Activated CD8-positive, alpha-beta memory T cell treated with anti-CD3 and anti-CD28 coated beads for 4 hours (primary cell): ENCODE measurements at places on chromosomes 13 and 19.

DNA sequence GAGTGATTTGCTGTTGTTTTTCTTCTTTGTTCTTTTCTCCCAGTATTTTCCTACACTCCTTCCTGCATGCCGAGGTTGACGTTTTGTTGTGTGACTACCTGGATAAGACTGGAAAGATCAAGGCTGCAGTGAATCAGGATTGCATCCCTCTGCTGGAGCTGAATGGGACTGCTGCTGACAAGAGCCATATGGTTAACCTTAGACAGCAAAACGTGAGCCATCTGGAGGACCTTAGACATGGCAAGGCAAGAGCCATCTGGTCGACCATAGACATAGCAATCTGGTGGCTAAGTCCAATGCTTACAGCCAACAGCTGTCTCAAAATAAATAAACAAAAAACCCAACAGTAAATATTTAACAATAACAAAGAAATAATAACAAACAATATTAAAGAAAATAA, 42.6 kb upstream of the ZNF91 start:
- no peak for DNase-seq

DNA sequence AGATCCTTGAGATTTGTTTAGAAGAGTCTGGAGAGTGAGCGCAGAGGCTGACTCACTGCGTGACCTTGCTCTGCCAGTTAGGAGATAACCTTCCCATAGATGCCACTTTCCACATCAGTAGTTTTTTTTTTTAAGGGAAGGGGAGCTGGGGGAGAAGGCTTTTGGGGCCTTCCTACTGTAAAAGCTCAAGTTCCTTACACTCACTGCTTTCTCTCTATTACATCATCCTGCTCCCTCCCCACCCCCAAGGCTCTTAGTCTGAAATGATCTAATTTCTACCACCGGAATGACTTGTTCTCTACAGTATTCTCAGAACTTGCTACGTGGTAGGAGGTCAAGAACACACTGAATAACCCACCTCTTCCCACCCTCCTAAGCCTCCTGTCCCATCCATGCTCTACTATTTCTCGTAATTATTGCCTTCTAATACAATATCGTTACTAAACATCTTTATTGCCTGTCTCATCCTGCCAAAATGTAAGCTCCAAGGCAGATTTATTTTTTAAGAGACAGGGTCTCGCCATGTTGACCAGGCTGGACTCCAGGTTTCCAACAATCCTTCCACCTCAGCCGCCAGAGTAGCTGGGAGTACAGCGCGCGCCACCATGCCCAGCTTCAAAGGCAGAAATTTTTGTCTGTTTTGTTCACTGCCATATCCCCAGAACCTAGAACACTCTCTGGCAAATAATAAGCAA, 1.2 kb downstream of the LONP1 start:
- DNase-seq = peak; percentile 26

DNA sequence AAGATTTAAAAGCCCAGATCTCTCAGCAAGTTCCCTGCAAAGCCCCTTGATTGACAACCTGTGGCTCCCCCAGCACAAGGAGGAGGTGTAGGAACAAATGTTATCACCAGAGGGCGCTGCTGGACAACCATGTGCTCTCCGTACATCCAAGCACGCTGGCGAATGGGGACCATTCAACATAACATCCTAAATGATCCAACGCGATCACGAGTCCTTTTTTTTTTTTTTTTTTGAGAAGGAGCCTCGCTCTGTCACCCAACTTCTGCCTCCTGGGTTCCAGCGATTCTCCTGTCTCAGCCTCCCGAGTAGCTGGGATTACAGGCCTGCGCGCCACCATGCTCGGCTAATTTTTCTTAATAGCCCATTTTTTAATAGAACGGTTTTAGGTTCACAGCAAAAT, 52.0 kb downstream of the NWD1 start:
- peak; percentile 50 for DNase-seq

- no peak for DNase-seq
Measured at GRCh38 chr19:56084835-56085536, 36.1 kb downstream of the ZNF787 start.

- DNase-seq = no peak
Measured at GRCh38 chr19:56423276-56423984, 19.3 kb downstream of the ZNF583 start.

DNA sequence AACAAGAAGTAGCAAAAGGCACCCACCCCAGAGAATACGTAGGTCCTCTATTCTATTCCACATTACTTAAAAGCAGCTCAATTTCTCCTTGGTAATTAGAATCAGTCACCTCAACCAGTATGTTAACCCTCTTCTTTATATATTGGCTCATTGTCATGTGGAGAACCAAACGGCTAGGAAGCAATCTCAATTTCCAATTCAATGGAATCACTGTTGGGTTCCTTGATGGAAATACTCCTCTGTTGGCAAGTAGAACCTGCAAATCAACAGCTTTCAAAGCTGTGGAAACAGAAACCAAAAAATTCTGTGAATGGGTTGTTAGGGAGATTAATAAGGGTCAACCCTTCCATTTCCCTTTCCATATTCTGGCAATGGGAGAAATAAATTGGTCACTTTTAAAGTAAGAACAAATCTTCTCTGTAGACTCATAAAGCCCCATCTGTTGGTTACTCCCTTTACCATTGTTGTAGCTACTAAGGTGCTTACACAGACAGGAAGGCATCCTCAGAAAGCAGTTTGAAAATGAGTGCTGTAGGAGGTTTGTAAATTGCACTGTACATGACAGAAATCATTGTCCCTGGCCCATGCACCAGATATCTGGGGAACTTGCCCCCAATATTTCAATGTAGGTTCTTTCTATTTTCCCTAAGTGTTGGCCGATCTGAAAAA, 138.6 kb upstream of the UFM1 start:
- no peak for DNase-seq

GRCh38 chr13:42807866-42808265, 26.5 kb downstream of the FAM216B start:
- DNase-seq = no peak

GRCh38 chr19:16660763-16661479, at the start of gene TMEM38A:
Gene TMEM38A (plus strand): TSS chr19:16661139. CDS start chr19:16661218, 79 bp downstream.
- DNase-seq = no peak

DNA sequence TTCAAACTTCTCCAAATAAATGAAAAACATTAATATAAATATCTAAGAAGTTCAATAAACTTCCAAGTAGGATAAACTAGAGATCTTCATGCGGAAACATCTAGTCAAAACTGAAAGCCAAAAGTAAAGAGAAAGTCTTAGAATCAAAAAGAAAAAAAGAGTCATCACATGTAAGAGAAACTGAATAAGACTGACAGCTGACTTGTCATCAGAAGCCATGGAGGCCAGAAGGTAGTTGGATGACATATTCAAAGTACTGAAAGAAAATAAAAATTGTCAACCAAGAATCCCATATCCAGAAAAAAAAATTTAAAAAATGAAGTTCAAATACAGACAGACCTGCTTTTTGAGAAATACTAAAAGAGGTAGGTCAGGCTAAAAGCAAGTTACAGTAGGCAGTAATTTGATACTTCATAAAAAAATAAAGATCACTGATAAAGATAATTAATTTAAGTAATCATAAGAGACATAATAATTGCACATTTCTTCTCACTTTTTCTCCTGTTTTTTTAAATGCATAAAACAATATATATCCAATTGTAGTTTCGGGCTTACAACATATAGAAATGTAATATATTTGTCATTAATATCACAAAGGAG, 327.6 kb upstream of the PCDH9 start:
- DNase-seq = no peak

DNA sequence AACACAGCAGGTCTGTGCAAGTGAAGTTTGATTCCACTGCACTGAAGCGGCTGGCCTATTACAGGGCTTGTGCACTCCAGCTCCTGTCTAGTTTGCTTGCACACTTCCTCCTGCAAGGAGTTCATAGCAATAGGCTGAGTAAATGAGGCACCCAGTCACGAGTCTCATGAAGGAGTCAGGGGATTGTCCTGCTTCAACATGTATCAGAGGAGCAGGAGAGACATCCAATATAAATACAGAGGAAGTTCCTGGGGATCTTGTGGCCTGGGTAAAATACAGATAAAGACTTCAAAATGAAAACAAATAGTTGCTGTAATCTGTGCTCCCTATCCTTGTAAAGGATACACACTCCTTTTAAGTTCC, 259.9 kb downstream of the SLITRK1 start:
- no peak for DNase-seq

- no peak for DNase-seq
Measured at GRCh38 chr19:408902-409515, at the start of gene C2CD4C. Gene C2CD4C (minus strand): TSS chr19:409147. CDS start chr19:408361, 786 bp downstream.

DNA sequence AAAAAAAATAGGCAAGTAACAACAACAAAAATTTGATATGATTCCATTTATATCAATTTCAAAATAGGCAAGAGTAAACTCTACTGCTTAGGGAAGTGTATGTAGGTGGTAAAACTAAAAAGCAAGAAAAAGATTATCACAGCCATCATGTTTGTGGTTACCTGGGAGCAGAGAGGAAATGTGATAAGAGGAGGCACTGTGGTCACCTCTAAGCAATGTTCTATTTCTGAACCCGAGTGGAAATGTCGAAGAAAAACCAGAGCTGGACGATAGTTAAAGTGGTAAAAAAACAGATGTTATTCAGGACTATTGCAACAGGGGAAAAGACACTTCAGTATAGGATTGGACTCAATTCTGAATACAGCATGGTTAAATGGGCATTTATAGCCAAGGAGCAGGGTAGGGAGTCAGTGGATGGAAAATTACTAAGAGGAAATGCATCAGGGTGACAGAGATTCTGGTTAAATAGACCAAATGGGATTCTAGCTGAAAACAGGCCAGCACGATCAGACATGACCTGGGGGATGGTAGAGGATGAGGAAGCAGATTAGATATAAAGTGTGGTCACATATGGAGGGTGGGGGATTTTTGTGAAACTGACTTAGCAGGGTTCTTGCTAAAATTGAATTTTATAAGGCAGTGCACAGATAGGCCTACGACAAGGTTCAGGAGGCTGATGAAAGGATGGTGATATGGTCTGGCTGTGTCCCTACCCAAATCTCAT, 6.0 kb upstream of the TEX30 start:
- DNase-seq = no peak

- no peak for DNase-seq
Measured at GRCh38 chr13:109231888-109232287, 554.5 kb downstream of the IRS2 start.

DNA sequence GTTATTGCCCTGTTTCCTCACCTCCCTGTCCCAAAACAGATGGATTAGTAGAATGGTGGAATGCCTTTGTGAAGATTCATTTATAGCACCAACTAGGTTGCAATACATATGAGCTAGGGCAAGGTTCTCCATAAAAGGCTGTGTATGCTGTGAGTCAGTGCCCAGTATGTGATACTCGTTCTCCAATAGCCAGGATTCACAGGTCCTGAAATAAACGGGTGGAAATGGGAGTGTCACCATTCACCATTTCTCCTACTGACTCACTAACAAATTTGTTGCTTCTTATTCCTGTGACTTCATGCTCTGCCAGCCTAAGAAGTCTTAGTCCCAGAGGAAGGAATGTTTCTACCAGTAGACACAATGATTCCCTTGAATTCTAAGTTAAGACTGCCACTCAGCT, 1745.4 kb downstream of the SLITRK1 start:
- DNase-seq = no peak

DNA sequence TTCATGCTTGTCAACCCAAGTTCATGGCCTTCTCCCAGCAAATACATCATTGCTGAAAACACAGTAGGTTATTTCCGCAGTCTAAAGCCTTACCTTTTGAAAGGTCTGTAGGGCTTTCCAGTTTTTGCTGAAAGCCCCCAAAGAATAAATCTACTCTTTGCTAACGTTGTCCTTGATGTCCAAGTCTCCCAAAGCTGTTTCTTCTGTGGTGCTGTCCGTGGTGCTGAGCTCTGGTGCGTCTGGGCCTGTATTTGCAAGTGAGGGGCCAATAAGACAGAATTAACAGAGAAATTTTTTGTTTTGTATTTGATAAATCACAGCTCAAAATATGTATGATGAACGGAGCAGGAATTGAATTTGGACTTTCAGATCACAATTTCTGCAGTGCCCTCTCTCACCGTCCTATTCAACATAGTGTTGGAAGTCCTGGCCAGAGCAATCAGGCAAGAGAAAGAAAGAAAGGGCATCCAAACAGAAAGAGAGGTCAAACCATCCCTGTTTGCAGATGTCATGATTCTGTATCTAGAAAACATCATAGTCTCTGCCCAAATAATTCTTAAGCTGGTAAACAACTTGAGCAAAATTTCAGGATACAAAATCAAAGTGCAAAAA, 9.8 kb upstream of the LGALS16 start:
- DNase-seq = no peak

- no peak for DNase-seq
Measured at GRCh38 chr19:54616821-54617560, 13.3 kb upstream of the LILRB1 start.

GRCh38 chr19:4694211-4694987, 24.3 kb upstream of the MYDGF start:
- DNase-seq = no peak

GRCh38 chr19:16470911-16471811, 609 bp downstream of the EPS15L1 start:
- DNase-seq = no peak

- DNase-seq = no peak
Measured at GRCh38 chr13:45872566-45872965, 21.0 kb upstream of the SIAH3 start.

DNA sequence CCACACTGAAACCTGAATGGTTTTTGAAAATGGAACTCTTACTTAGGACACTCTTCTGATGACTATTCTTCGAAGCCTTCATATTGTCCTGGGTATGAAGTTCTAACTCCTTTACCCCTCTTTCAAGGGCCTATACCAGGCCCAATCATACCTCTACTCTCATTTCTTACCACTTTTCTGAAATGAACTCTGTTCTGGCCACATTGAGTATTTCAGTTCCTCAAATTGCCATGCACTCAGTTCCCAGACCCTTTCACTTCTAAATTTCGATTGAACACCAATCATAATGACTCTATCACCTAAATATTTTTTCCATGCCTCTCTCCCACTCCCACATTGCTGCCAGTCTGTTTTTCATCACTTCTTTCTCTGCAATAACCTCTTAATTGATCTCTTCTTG, 53.7 kb downstream of the LACC1 start:
- DNase-seq = no peak

DNA sequence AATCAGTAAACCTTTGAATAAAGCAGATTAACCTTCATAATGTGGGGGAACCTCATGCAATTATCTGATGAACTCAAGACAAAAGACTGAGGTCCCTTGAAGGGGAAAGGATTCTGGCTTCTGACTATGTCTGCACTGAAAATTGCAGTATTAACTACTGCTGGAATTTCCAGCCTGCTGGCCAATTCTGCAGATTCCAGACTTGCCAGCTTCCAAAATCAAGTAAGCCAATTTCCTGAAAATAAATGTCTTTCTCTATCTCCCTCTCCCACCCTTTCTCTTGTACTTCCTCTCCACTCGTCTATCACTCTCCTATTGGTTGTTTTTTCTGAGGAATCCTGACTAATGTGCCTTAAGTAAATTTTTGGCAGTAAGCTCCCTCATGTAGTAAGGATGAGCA, 1479.9 kb upstream of the PRR20A start:
- no peak for DNase-seq

GRCh38 chr13:64546371-64546770, 2683.8 kb downstream of the PCDH9 start:
- DNase-seq = no peak

- no peak for DNase-seq
Measured at GRCh38 chr19:16366433-16367260, 42.0 kb downstream of the KLF2 start.
